ENCODE measurements at places on chromosomes 5 and 9.

GRCh38 chr5:56908942-56909293 is 478 bp upstream of the SETD9 start:
- peak; percentile 69 for DNase-seq

- no peak for DNase-seq
These were observed 316.1 kb downstream of the GADD45G start for GRCh38 chr9:89920951-89921350.

- no peak for DNase-seq
These were observed 151.1 kb upstream of the ERCC6L2 start for GRCh38 chr9:95724253-95724991.

DNA sequence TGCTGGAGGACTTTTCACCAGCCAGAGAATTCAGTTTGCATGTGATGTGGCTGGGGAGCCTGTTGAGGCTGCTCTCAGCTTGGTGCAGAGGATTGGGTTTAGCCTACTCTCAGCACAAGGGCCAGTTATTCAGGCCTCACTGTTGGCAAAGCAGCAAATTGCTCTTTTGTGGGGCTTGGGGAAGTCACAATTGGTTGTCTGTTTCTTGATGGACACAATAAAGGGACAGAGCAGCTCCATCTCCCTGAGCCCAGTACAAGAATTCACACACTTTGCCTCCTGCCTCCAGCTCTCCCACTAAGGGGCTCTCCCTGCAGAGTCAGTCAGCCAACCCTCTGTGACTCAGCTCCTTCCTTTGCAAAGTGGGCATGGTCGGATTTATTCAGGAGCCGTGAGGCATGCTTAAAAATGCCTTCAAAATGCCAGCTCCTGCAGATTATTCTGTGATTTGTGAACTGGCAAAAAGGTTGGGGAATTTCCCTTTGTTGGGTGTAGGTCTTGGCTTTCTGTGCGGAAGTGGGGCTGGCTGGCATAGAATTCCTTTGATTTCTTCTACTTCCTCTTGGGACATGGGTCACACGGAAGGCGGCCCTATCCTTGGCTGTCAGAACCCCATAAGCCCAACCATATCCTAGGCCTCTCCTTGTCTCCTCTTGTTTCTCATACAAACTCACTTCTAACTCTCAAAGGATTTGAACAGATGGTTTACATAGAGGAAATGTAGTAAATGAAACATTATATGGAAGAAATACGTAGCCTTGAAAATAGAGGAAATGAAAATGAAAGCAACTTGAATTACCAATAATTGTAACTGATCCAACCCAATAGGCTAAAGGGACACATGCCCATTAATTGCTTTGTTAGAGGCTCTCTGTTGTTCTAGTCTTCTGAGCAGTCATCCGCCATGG is 118.7 kb upstream of the CD180 start:
- DNase-seq = peak; percentile 62

DNA sequence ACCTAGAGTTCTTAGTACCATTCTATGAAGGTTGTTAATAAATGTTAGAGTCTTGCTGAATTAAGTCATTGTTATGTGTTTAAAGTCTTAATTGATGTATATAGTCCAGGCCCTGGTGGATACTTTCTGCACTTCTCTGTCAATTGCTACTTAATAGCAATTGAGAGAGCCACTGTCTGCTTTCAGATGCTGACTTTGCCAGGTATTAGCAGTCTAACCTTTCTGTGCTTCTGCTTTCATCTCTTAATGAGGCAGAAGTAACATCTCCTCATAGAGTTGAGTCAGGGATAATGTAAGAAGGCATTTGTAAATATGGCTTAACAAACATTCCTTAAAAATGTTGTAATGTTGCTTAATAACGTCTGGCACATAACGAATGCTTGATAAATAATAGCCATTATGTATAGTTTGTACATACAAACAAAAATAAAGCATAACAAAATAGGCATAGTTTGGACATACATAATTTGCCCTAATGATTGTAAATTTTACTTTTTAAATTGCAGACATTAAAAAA is 28.3 kb downstream of the RASGRF2 start:
- DNase-seq = no peak

DNA sequence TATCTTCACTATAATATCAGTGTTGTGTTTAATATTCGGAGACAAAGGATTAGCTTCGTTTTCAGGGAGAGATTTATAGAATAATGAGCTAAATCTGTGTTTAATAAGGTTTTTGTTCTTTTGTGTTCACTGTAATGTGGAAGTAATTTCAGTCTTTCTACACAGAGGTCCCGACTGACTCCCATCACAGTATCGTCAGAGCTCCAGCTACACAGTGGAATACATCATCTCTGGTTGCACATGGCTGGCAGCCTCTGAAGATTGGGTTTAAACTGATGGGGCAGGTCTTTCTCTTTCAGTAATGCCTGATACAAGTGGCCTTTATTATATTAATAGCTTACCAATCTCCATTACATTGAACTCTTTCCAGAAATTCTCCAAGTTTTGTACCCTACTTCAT is 736.7 kb upstream of the RIOK2 start:
- no peak for DNase-seq

DNA sequence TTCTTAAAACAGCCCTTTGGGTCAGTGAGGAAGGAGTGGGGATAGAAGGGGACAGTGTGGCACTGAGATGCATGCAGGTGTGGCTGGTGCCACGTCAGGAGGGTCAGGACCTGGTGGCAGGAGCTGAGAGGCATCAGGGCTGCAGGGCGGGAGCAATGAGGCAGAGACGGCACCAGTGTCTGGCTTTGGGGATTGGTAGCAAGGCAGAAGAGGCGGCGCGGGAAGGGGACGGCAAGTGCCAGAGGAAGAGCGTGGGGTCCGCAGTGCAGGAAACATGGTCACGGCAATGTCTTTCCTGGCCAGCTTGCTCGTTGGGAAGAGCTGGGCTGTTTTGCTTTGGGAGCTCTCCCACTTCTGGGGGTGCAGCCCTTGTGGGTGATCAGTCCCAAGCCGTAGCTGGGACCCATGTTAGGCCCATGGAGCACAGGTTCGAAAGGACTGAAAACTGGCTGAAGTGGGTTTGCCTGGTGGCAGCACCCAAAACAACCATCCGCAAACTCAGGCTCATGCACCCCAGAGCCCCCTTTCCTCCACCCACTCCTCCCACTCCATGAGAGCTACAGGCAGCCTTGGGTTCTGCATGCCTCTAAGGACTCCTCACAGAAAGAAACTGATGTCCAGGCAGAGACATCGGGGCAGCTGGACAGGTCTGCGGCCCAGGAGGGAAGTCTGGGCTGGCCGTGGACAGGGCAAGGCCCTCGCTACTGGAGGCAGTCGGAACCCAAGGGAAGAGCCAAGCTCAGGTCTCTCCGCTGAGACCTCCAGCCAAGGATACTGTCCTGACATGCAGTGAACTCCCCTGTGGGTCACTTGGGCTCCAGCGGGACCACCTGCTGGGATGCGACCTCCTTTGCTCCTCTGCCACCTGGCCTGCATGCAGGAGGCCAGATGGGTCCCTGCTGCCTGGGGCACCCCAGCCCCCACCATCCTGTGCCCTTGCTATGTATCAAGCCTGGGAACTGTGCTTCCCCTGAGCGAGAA is 104.4 kb downstream of the ZNF354C start:
- no peak for DNase-seq

Data from AG08395 (cell line).